Natural killer cell treated with Interleukin-12 subunit alpha and Interleukin-12 subunit beta and Interleukin-15 and Interleukin-18, amount 100 ng/mL, for 72 hours (primary cell): ENCODE measurements at places on chromosomes 7 and 10.

DNA sequence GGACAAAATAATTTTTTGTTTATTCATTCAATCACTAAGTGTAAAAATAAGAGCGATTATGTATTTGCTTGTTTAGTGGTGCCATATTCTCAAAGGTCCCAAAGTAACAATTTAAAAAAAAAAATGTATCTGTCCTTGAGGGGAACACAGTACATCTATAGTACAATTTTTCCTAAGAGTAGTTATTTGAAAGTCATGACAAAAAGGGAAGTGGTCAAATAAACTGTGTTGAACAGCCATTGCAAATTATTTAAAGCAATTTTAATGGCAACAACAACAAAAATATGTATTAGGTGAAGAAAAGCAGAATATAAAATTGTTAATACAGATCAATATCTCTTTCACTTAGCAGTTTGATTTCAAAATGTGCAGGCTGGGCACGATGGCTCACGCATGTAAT, 943.5 kb downstream of the CNTNAP2 start:
- no peak for DNase-seq

DNA sequence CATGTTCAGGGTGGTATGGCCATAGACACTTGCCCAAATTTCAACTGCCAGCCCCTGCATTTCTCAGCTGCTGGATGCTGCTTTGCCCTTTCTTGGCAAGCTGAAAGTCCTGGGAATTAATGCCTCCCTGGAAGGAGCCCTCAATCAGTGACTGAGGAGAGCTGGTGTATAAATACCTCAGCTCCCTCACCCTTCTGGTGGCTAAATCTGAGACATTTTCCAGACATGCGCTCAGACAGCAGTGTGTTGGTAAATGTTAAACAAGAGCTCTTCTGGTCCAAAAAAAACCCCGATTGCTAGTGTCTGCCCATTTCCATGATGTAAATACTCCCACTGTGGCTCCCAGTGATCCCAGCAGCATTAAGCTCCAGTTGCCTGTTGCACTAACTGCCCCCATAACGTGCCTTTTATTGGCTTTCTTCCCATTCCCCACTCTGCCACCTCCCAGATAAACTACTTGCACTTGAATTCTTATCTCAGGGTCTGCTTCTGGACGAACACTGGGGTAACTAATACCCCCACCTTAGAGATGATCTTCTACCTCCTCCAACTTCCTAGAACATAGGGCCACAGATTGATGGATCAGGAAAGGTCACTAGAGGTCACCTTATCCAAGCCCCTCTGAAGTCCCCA, 6.7 kb upstream of the MYH16 start:
- DNase-seq: no peak

DNA sequence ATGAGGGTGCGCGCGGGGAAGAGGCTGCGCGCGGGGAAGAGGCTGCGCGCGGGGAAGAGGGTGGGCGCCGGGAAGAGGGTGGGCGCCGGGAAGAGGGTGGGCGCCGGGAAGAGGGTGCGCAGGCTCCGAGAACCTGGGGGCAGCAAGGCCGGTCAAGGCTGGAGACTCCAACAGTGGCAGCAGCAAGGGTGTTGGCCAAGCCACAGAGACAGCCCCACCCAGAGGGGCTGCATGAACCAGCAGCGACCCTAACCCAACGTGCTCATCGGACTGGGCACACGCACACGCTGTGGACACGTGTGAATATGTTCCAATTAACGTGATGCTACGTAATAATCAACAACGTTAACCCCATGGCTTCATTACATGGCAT, 48.8 kb downstream of the DIP2C start:
- no peak for DNase-seq

DNA sequence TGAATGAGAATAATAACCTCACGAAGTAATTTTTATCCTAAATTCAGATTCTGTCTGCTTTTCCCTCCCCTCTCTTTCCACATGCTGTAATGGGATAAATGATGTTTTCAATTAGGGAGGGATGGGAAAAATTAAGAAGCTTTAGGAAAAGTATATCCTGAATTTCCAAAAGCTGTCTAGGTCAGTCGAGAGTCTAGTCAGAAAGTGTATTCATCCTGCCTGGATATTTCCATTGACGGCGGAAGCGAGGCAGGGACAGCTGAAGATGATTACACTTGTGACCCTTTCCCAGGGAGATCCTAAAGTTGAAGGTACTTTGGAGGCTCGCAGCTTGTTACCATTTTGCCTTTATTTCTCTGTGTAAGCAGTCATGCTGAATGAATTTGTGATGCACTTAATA, 204.1 kb downstream of the ZNF365 start:
- DNase-seq: no peak

DNA sequence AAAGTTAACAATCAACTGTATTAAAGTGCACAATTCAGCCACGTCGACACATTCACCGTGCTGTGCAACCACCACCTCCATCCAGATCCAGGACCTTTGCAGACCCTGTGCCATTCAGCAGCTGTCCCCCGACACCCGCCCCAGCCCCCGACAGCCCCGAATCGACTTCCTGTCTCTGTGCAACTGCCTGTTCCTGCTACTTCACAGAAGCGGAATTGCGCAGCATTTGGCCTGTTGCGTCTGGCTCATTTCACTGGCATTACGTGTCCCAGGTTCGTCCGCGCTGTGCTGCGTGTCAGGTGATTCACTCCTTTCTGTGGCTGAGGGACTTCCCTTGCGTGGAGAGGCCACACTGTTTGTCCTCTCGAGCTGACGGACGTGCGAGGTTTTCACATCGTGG, 33.2 kb upstream of the DNAAF5 start:
- DNase-seq: no peak

- DNase-seq: no peak
Observed at GRCh38 chr10:76916536-76916935, 721.1 kb downstream of the KCNMA1 start.

- DNase-seq: no peak
Observed at GRCh38 chr10:114810926-114811325, 10.7 kb upstream of the FHIP2A start.

DNA sequence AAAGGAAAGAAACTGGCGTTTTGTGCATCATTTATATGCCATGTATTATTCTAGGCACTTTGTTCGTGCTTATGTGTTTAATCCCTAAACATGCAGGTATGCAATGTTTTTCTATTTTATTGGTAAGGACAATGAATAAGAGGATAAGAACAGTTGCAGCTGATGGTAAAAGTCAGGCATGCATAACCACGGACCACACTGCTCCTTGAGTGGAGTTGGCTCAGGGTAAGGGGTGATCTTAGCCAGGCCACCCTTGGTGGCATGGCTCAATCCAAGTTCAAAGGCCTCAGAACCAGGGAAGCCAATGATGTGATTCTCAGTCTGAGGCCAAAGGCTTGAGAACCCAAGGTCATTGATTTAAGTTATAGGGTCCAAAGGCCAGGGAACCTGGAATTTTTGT, 1068.1 kb downstream of the NRG3 start:
- DNase-seq: no peak

DNA sequence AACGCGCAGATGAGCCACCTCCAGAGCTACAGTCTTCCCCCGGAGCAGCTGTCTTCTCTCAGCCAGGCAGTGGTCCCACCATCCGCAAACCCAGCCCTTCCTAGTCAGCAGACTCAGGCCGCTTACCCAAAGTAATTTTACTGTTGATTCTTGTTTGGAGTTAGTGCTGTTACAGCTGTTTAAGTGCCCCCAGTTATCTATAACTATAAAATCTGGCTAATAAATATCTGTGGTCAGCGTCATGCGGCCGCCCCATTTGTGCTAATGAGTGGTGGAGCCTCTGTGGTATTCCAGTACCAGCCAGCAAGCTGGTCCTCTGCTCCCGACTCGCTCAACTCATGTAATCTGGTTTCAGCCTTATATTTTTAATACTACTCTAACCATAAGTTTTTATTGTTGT, 43.2 kb upstream of the TMEM236 start:
- DNase-seq: no peak

DNA sequence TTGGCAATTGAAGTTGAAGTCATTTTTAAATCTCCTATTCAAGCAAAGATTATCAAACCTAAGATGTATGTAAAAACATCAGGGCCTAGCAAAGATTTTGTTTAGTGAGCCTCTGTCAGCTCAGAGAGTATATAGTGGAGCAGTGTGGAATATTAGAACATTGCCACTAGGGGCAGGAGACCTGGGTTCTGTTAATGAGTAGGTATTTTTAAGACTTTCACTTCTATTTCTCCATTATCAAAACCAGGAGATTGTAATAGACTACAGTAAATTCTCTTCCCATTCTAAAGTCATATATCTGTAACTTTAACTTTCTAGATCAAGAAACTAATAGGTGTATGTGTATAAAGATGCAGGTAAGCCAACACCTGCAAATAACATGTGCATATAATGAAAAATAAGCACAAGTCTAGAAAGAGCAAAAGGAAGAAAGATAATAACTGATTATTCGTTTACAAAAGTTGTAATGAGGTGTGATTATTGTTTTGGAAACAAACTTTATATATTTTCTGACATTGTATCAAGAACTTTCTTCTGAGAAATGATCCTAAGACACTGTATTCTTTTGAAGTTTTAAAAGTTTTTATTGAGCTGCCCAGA, 64.4 kb downstream of the KCND2 start:
- no peak for DNase-seq

DNA sequence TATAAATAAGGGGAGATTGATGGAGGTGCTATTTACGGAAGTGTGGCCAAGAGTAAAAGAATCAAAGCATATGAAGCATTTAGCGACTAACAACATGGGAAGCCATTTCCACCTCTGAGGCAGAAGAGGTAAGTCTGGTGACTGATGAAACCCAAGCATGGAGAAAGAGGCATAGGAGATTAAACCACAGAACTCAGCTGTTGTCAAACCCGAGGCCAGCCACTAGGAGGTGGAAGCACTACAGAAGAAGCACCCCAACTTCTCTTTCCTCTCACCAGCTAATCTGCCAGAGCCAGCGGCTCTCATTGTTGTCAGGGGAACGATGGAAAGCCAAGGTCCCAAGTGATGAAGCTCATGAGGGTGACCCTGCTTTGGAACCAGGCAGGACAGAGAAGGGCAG, 19.6 kb upstream of the CNTNAP2 start:
- DNase-seq: no peak

DNA sequence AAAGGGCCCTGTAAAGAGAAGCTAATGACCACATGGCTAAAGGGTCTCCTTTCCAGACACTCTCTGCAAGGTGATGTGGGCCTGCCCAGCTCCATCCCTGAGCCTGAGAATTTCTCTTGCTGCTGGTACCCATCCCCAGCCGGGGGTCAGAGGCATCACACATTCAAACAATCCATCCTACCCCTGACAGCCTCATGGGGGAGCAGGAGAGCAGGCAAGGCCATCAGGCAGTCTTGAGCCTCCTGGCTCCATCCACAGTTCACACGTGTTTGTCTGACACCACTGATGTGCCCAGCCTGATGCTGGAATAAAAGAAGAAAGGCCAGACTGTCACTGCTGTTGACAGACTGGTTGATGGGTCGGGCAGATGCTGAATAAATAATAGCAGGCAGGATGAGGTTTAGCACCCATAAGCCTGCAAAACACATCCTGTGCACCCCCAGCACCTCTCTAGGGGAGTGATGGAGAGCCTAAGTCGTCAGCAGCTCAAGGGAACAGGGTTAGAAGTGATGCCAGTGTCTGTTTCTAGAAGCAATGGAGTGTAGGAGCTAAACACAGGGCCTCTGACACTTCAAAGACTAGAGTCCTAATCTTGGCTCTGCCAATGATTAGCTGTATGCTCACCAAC, 43.5 kb downstream of the TLL2 start:
- no peak for DNase-seq

DNA sequence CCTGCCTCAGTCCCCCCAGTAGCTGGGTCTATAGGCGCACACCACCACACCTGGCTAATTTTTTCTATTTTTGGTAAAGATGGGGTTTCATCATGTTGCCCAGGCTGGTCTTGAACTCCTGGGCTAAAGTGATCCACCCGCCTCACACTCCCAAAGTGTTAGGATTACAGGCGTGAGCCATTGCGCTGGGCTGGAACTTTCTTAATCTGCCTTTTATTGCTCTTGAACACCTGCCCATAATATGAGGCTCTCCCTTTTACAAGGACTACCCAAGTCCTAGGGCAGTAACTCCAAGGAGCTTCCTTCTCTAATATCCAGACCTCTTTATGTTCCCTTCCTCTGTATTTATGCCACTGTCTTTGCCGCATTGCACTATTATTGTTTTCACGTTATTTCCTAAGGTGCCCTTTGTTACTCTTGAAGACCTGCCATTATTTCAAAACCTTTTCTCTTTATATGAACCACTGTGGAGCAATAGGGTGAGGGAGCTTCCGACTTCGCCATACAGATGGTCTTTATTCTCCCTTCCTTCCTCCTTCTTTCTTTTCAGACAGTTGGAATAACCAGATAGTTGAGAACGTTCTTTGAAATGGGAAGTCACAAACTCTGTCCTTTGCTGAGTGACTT, 36.3 kb upstream of the TCF7L2 start:
- DNase-seq: no peak

DNA sequence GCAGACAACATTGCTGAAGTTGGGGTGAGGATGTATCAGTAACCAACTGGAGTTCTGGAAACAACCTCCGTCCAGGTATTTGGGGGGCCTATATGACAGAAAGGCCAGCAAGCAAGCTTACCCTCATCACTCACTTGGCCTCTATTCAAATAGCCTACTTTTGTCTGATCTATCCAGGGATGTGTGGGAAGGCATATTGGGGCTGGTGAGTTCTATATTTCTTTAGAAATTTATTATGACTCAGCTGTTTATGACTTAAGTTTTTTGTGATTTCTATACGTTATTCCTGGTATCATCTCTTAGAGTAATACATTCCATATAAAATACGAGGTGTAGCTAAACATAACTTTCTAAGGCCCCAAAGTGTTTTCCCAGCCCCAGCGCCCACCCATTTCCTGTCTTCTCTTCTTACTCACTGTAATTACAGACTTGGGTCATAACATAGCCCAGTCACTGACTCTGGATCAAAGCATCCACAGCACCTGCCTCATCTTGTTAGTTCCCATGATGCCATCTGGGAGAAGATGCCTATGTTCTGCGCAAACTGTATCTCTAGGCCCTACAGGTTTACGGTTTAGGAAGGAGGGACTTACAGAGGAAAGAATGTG, 18.1 kb downstream of the GARS1 start:
- no peak for DNase-seq

DNA sequence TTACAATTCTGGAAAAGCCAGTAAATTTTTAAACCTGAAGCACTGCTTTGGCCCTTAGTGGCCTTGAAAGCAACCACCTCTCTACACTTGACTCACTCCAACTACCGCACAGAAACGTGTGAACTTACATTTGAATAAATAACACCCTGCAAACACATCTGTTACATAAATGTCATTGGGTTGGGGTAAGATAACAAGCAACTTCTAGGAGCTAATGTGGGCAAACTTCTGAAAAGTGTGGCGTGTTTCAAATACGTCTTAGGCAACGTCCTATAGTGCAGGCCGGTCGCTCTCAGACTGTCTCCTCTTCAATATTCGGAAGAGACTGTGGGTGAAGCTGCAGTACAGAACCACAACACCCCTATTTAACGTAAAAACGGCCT, 474 bp downstream of the ORC5 start:
- DNase-seq: no peak

- DNase-seq: no peak
Observed at GRCh38 chr7:99461221-99461620, 4.7 kb downstream of the ATP5MF start.

DNA sequence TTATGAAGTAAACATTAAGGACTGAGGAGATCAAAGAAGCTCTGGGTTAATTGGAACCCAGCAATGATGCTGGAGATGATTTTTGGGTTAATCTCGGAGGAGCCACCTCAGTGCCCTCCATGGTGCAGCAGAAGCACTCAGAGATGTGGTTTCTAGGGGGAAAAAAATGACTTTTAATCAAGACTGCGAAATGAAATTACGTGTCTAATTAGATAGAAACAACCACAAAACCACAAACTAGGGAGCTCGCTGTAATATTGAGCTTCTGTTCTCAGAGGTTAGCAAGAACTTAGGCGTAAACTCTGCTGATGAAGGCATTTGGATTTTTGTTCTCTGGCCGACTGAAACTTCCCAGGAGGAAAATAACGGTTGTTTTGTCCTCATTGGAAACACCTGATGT, 319.0 kb downstream of the GRID1 start:
- no peak for DNase-seq
